HepG2 (cell line): ENCODE measurements at places on chromosomes 7 and 10. TPM values are rescaled to one million over a fixed set of nuclear protein-coding genes. Genes with fewer than 3 reads are reported as not detected.

- no peak overlapping the region for H3K27ac ChIP-seq
- H3K4me1 ChIP-seq: no peaks in the 10 kb centered on the region
- H3K27me3 ChIP-seq: no peaks in the 10 kb centered on the region
These were observed 1201.0 kb upstream of the SORCS1 start for GRCh38 chr10:108365541-108365940.

DNA sequence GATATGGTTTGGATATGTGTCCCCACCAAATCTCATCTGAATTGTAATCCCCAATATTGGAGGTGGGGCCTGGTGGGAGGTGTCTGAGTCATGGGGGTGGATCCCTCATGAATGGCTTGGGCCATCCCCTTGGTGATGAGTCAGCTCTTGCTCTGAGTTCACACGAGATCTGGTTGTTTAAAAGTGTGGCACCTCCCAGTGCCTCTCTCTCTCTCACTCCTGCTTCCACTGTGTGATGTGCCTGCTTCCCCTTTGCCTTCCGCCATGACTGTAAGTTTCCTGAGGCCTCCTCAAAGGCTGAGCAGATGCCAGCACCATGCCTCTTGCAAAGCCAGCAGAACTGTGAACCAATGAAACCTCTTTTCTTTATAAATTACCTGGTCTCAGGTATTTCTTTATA, 4.8 kb upstream of the GCK start:
- no peak for DNase-seq
- 0 out of 3 replicates have a peak, but pooled peaks cover 9% of the 10 kb centered on the region for H3K27me3 ChIP-seq

GRCh38 chr7:5200561-5201235, 10.7 kb downstream of the WIPI2 start:
- no peak overlapping the region for H3K27ac ChIP-seq
- no peak for DNase-seq
- H3K27me3 ChIP-seq: no peaks in the 10 kb centered on the region
- H3K36me3 ChIP-seq: peaks cover 6% of the 10 kb centered on the region

GRCh38 chr7:104983578-104984539, 30.1 kb upstream of the KMT2E start:
- DNase-seq: peak; percentile 81
- H3K27ac ChIP-seq: peak overlapping the region; percentile 92
- H3K4me3 ChIP-seq: peak overlapping the region; percentile 70

DNA sequence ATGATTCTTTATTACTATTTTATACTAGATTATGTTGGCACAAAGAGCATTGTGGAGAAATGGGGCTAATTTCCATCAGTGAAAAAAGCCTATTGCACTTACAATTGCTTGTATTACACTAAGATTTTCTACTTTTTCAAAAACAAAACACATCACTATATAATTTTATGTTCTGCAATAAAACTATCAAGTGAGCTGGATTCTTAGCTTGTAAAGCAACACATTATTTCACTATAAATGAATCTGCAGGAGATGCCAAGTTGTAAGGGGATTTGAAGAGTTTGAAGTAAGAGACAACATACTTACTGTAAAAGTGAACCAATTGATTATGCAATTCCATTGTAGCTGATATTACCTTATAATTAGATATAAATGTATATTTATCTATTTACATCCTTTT, 333.3 kb upstream of the SEMA3D start:
- DNase-seq: no peak
- H3K27ac ChIP-seq: no peak overlapping the region
- no peaks in the 10 kb centered on the region for H3K36me3 ChIP-seq
- no peaks in the 10 kb centered on the region for H3K4me1 ChIP-seq

DNA sequence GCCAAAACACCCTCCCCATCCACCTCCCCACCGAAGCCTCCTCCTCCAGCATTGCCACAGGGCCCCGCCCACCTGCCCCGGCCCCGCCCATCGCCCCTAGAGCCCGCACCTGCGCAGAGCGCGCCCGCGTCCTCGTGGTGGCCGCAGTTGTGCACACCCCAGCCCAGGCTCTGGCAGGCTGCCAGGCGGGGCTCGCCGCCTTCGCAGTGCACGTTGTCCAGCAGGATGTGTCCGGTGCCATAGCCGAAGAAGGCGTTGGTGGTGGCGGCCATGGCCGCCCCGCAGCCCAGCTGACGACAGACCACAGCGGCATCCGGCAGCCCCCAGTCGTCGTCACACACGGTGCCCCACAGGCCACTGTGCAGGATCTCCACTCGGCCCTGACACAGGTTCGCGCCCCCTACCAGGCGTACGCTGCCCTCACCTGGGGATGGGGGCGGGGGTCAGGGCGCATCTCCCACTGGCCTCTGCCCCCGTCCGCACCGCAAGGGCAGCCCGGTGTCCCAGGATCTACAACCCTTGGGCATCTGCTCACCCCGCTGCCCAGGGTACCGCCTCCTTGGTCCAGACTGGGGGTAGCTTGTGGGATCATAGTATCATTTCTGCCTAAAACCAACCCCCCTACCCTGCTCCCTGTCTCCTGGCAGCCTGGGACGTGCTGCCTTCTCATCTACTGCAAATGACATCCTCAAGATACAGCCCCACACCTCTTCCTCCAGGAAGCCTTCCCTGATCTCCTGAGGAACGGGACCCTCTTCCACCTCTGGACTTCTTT, 11.9 kb downstream of the SSC4D start:
- H3K27me3 ChIP-seq: no peaks in the 10 kb centered on the region
- 0 out of 3 replicates have a peak, but pooled peaks cover 6% of the 10 kb centered on the region for H3K36me3 ChIP-seq
- DNase-seq: no peak
- no peak overlapping the region for H3K27ac ChIP-seq
- no peak overlapping the region for H3K4me3 ChIP-seq

- peak overlapping the region; percentile 41 for H3K27ac ChIP-seq
- peaks cover 44% of the 10 kb centered on the region for H3K4me1 ChIP-seq
- DNase-seq: no peak
- H3K27me3 ChIP-seq: no peaks in the 10 kb centered on the region
These were observed 55.3 kb downstream of the STK32C start for GRCh38 chr10:132252412-132252811.

GRCh38 chr7:134447383-134447782, 11.5 kb downstream of the AKR1B1 start:
- H3K4me1 ChIP-seq: no peaks in the 10 kb centered on the region
- H3K4me3 ChIP-seq: no peak overlapping the region

Gene SLC25A28
- 7.5 and 15.2 TPM in 2 replicates for total RNA-seq

Gene DDC
- total RNA-seq: 93.3 and 126 TPM in 2 replicates

- no peaks in the 10 kb centered on the region for H3K36me3 ChIP-seq
- no peak overlapping the region for H3K27ac ChIP-seq
- no peak for DNase-seq
- H3K4me1 ChIP-seq: no peaks in the 10 kb centered on the region
- H3K27me3 ChIP-seq: no peaks in the 10 kb centered on the region
These were observed 370.3 kb upstream of the NFE2L3 start for GRCh38 chr7:25781704-25782103.

DNA sequence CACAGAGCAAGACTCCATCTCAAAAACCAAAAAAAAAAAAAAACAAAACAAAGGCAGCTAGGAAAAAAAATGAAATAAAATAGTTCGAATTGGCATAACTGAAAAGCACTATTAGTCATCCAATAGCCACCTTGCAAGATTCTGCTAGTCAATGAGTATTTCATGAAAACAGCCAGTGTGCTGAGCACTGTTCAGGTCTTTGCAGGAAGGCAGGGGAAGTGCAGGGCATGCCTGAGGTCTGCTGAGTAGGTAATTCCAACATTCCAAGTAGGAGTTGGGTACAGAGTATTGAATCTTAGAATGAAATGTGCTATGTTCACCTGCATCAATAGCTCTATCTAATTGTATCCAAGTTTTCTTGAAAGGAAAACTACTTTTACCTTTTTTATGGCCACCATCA, 22.9 kb downstream of the ABRAXAS2 start:
- H3K4me3 ChIP-seq: no peak overlapping the region
- DNase-seq: no peak
- H3K36me3 ChIP-seq: peaks cover 35% of the 10 kb centered on the region; the same call in 2 of the 3 replicates
- no peak overlapping the region for H3K27ac ChIP-seq
- no peaks in the 10 kb centered on the region for H3K27me3 ChIP-seq

Gene YKT6
- total RNA-seq: 52.2 and 59.0 TPM in 2 replicates

Gene PAPOLB
- not detected in 2 replicates for total RNA-seq

DNA sequence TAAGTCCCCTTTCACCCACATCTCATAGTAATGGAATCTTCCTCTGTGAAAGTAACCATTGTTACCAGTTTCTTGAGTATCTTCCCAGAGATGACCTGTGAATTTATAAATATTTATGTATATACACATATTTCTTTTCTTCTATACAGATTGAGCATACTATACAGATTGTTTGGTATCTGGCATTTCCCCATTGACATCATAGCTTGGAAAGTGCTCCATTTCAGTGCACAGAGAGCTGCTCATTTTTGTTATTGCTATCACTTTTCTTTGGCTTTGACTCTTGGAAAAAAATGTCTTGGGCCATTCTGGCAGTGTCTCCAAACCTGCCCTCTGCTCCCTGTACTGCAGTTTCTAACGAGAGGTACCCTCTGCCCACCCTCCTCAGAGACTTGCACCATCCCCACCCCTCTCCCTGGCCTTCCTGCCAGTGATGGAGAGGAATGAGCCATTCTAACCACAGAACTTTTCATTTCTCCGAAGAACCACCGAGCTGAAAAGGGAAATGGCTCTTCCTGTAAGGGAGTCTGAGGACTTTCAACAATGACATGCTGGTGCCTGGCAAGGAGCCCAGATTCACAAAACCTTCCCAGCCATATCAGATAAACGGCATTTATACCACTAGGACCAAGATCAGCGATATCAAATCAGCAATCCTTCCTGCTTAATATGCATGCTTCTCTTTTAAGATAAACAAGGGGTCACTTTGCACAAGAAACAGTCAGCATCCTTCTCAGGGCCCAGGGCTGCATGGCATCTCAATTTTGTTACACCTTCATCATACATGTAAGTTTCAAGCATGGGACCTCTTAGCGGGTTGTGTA, 19.7 kb upstream of the CCSER2 start:
- no peak overlapping the region for H3K4me3 ChIP-seq
- DNase-seq: no peak
- H3K4me1 ChIP-seq: no peaks in the 10 kb centered on the region
- H3K36me3 ChIP-seq: no peaks in the 10 kb centered on the region

DNA sequence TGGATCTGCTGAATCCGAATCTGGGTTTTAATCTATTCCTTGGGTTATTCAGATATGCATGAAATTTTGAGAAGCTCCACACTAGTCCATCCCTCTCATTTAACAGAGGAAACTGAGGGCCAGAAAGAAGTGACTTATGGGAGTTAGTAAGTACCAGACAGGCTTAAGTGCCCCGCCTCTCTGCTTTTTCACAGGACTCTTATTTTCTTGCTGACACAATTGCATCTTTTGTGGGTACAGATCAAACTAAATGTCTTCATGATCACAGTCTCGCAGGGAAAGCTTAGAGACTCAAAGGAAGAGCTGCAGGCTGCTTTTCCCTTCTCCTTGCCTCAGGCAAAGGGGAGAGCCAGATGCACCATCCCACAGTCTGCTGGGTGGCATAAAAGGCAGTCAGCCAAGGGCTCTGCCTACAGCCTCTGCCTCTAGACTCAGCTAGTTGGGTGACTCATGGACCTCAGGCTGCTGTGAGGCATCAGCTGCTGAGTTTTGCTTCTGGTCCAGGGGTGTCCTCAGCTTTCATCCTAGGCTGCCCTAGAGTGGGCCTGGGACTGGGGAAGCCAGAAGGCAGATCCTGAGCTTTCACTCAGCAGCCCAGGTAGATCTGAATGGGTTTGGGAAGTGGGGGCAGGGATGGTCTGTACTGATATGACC, 11.6 kb downstream of the GOLGA7B start:
- peaks cover 10% of the 10 kb centered on the region; the same call in 1 of the 2 replicates for H3K4me1 ChIP-seq
- H3K27ac ChIP-seq: no peak overlapping the region
- no peak for DNase-seq
- H3K36me3 ChIP-seq: no peaks in the 10 kb centered on the region

- peak overlapping the region; percentile 31 for H3K27ac ChIP-seq
- peak overlapping the region; percentile 57 for H3K4me3 ChIP-seq
- H3K4me1 ChIP-seq: peaks cover 5% of the 10 kb centered on the region; the same call in 1 of the 2 replicates
- H3K27me3 ChIP-seq: no peaks in the 10 kb centered on the region
These were observed 84.7 kb downstream of the SNX10 start for GRCh38 chr7:26376175-26376917.

Gene GHRHR
- total RNA-seq: not detected in 2 replicates

DNA sequence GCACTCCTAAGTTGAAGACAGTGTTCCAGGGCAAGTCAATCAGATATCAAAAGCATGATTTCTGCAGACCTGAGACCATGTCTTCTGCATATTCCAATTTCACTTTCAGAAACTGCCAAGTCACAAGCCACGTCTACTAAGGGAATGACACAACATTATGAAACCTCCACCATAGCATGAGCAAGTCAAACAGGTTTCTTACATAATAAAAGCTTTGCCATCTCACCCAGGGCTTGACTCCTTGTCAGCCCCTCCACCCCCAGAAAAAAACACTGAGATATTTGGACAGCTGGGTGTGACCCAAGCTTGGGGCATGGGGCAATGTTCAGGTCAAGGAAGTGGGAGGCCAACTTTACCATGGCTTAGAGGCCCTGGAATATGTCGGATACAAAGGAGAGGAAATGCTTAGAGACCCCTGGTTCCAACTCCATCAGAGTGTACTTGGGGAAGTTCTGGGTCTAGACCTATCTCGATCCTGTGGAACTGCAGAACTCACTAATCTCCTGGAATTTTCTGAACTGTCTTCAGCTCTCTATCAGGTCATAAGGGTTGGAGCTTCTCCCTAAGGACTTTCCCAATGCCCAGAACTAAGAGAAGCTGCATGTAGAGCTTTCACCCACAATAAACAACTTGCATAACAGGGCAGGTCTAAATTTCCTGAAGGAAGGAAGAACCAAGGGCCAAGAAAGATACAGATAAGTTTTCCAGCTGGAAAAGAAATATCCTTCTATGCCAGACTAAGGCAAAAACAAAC, 80.6 kb upstream of the NAMPT start:
- no peaks in the 10 kb centered on the region for H3K36me3 ChIP-seq
- H3K4me1 ChIP-seq: no peaks in the 10 kb centered on the region

DNA sequence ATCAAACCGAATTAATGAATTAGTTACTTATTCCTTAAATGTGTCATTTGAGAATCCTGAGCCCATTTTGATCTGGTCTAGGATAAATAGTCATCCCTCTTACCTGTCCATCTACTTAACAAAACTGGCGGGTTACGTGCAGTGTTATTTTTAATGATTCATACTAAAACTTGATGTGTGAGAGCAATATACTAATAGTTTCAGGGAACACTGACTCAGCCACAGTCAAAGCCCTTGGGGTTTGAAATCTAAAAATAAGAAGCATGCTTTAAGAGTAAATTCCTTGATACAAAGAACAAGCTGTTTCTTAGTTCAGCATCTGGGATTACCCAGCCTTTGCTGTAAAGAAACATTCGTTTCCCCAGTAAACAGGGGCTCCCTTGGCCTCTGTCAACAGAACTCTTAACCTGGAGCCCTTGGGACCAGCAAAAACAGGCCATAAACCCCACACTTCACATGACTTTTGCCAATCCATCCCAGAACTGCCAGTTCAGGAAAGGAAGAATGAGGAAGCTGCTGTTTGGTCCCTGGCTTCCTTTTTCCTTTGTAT, 370.6 kb upstream of the IGFBP3 start:
- H3K36me3 ChIP-seq: no peaks in the 10 kb centered on the region
- H3K27ac ChIP-seq: no peak overlapping the region
- DNase-seq: no peak
- H3K27me3 ChIP-seq: no peaks in the 10 kb centered on the region
- no peak overlapping the region for H3K4me3 ChIP-seq
- no peaks in the 10 kb centered on the region for H3K4me1 ChIP-seq
